ENCODE measurements at places on chromosomes 7 and 10.

DNA sequence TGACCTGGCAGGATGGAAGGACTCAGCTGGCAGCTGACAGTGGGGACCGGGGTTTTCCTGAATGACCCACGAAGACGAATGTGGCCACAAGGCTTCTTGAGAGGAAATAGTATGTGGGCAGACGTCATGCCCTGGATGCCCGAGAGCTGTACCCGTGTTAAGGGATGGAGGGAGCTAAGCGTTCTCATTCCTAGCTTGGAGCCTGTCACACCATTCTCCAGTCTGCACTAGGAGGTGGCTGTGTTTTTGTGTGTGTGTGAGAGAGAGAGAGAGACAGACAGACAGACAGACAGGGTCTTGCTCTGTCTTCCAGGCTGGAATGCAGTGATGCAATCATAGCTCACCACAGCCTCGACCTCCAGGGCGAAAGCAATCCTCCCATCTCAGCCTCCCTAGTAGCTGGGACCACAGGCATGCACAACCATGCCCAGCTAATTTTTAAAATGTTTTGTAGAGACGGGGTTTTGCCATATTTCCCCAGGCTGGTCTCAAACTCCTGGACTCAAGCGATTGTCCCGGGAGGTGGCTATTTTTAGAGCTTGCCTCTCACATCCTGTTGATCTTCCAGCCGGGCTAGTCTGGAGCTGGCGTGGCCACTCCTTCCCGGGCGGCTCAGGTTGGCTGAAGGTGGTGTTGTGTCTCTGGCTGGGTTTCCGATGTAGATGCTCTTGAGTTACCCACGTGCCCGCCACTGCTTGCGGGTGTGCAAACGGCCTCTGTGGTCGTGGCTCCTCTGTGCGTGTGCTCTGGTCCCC is 2.1 kb downstream of the AMZ1 start:
- DNase-seq, result no peak

DNA sequence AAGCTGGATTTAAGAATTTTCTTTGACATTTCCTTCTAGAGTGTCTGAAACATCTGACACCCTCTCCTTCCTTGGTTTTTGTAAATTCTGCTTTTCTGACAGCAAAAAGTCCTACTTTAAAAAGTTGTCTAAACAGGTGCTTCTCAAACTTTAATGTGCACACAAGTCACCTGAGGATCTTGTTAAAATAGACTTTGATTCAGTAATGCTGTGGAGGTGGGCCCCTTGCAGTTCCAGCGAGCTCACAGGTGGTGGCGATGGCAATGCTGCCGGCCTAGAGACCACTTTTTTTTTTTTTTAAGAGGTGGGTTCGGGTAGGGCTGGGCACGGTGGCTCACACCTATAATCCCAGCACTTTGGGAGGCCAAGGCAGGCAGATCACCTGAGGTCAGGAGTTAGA is 77.1 kb downstream of the ABCC2 start:
- no peak for DNase-seq

GRCh38 chr7:55572378-55573233 is at the start of gene VOPP1:
Gene VOPP1, minus strand, starts transcription at chr7:55572502. Its CDS starts 178 bp downstream, at chr7:55572324.
- DNase-seq, result peak; percentile 89

DNA sequence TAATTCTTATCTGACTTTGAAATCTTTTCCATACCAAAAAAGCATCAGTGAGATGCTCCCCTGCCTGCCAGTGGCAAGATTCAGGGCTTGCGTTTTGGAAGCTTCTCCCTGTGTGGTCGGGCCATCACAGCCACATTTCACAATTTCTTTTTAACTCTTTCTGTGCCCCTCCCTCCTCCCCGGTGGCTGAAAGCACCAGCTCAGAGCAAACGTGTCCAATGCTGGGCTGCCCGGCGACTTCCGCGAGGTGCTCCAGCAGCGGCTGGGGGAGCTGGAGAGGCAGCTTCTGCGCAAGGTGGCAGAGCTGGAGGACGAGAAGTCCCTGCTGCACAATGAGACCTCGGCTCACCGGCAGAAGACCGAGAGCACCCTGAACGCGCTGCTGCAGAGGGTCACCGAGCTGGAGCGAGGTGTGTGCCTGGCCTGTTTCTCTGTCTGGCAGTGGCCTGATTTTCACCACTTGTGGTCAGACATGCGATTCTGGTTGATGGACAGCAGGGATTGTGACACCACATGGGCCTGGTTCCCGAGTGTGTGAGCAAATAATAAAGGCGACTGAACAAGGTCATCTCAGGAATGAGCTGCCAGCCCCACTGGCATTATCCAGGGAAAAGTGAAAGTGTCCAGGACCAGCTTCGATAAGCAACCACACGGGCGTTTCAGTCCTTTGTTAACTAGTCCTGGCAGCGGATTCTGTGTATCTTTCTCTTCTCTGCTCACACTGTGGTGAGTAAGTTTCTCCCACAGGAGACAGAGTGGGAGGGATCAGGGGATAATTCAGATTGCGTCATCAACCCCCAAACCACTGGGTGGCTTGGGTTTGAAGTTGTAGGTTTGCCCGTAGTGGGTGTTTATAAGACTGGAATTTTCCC is 2.6 kb downstream of the NPTX2 start:
- peak; percentile 34 for DNase-seq

DNA sequence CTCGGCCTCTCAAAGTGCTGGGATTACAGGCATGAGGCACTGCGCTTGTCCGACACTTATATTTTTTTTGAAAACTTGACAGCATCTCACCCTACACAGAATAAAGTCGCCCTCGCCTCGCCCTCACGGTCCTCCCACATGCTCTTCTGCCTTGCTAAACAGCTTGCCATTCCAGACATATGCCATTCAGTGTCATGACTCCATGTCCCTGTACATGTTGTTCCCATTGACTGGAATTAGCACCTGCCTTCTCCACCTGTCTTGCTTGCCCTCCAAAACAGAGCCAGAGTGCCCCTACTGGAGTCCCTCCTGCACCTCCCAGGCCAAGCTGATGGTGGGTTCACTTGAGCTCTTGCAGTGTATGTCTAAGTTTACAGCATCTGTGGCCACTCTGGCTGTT is 6.2 kb downstream of the NIPSNAP2 start:
- DNase-seq, result no peak

- peak; percentile 60 for DNase-seq
Measured at GRCh38 chr10:14604181-14605142, 170.2 kb downstream of the FAM107B start.

GRCh38 chr7:17094963-17095574 is 203.4 kb upstream of the AHR start:
- peak; percentile 45 for DNase-seq

GRCh38 chr10:19200211-19200610 is 151.6 kb downstream of the MALRD1 start:
- DNase-seq, result no peak

- peak; percentile 5 for DNase-seq
Measured at GRCh38 chr7:83415840-83416239, 233.1 kb downstream of the SEMA3E start.

DNA sequence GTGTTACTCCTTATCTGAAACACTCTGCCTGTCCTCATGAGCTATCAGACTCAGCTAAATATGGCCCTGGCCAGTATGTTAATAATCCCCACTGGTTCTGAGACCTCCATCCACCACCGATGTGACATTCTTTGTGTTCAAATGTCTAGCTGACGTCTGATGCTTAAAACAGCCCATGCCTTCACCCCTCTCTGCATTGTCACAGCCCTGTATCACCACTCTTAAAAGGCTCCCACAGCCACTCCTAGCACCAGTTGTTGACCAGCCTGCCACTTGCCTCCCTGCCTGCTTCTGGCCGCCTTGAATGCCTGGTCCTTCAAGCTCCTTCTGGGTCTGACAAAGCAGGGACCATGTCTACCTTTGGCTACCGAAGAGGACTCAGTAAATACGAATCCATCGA is at the start of gene LMOD2:
TSS of gene LMOD2 (plus strand) at position 253 of the 400 bp plus-strand sequence. CDS start at position 351, 98 bp downstream.
- no peak for DNase-seq

DNA sequence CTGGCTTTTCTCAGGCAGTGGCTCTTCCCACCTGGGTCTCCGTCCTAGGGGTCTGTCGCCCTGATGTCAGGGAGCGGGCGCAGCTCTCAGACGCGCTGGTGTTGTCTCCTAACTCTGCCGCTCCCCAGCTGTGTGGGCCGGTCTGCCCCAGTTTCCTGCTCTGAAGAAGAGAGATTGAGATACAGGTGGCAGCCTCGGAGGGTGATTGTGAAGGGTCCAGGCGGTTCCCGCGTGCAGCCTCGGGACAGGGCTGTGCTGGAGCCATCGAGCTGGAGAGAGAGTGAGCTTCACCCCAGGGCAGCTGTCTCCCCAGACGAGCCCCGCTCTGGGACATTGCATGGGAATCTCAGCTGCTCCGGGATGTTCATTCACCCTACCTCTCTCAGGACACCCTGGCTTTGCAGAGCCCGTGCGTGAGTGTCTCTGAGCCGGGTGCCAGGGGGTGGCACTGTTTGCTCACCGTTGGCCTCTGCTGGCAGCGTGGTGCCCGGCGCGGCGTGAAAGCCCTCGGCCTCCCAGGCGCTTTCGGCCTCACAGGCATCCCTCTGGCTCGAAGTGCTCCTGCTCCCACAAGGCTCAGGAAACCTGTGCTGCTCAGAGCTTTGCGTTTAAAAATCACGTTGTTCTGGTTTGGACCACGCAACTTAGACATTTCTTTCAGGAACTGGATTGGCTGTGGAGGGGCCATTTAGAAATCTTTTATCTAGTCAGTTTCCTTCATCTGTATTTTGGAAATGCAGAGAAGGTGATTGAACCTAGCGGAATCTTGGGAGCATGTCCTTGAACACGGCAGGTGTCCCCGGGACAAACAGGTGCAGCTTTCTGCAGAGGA is 33.8 kb upstream of the ZFAND2A start:
- DNase-seq, result peak; percentile 43

DNA sequence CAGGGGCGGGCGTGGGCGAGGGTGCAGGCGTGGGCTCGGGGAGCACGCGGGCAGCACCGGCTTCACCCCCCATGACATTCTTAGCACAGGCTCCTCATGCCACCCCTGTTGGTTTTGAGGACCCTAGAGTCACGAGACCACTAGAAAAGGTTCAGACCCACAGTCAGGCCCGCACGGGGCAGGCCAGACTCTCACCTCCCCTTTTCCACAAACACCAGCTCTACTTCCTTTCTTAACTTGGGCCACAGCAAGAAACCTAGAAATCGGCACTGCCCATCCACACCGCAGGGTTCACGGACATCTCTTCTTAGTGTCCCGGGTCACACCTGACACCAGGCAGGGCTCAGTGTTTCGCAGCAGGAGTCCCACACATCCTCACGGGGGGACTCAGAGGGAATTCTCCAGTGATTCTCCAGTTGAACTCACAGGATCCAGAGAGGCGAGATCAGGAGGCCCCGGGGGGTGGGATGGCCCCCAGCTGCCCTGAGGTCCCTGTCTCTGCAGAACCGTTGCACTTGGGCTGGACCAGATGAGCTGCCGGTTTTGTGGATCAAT is 52.0 kb downstream of the JAKMIP3 start:
- no peak for DNase-seq

DNA sequence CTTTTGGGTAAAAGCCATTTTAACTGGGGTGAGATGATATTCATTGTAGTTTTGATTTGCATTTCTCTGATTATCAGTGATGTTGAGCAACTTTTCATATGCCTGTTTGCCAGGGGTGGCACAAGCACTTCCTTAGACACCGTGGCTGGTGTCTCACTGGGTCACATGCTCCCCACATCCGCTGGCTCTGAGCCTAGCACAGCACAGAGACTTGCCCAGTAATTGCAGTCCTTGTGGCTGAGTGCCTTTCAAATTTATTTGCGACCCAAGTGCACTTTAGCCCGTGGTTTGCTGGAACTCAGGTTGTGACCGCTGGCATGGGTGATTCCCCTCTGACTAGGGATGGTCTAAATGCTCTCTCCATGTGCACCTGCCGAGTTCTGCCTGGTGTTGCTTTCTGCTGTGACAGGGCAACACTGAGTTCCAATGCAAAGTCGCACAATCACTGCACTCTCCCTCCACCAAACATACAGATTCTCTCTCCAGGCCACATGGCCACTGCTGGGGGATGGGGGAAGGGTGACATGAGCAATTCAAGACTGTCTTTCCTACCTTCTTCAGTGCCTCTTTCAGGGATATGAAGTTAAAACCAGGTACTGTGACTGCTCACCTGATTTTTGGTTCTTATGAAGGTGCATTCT is 66.5 kb downstream of the ZNF277 start:
- no peak for DNase-seq

- DNase-seq, result peak; percentile 92
Measured at GRCh38 chr7:91034459-91035368, 229.5 kb upstream of the FZD1 start.

DNA sequence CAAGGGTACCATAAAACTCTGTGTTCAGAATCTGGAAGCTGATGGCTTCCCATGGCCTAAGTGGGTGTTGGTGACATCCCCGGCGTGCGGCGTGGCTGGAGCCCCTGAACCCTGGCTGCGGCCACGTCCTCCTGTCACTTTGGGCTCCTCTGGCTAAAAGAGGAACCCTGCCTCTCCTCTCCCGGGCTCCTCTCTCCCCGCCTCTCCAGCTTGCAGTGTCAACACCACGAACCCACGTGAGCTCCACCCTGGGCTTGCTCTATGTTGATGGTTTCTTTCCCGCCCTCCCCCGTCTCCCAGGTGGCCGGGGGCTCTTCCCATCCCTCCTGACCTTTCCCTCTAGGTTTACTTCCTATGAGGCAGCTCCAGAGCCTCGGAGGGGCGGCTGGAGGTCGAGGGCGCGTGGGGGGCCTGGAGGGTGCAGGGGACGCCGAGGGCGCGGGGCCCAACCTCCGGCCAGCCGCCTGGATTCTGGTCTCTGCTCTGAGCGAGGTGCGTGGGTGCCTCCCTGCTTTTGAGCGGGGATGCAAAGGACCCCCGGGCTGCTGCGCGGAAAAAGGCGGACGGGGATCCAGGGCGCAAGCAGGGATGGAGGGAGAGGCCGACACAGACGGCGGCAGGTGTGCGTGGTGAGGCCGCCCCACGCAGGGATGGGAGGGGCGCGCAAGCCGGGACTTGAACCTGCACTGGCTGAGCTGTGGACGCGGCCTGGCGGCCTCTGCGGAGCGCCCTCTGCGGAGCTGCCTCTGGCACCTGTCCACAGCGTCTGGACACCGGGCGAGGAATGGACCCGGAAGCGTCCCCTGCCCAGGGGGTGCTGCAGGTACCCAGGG is 115.5 kb upstream of the DIP2C start:
- no peak for DNase-seq

- no peak for DNase-seq
Measured at GRCh38 chr7:35623381-35623780, 71.6 kb downstream of the HERPUD2 start.

DNA sequence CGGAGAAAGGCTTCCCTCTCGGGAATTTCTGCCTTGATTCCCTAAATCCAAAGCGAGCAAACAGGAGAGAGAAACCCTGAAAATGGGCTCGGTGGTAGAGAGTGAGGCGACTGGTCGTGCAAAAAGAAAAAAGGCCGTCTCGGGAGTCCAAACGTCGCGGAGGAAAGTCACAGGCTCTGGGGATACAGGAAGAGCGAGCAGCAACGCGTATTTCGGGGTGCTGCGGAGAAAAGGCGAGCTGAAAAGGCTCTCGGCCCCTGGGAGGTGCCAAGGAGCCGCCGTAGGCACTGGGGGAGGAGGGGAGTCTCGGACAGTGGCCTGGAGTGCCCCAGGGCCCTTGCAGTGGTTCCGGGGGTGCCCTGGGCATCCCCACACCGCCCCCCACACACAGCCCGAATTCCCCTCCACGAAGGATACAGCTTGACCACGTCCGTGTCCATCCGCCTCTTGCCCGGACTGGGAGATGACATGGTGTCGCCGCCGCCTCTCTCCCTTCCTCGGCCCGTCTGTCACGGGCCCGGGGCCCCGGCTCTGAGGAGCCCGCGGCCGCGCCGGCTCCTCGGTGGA is 591 bp downstream of the UBE2H start:
- peak; percentile 42 for DNase-seq

- no peak for DNase-seq
Measured at GRCh38 chr10:75013522-75013921, 97.9 kb upstream of the SAMD8 start.

All from NCI-H2081 (cell line).